ENCODE measurements at places on chromosomes 1 and 21.

DNA sequence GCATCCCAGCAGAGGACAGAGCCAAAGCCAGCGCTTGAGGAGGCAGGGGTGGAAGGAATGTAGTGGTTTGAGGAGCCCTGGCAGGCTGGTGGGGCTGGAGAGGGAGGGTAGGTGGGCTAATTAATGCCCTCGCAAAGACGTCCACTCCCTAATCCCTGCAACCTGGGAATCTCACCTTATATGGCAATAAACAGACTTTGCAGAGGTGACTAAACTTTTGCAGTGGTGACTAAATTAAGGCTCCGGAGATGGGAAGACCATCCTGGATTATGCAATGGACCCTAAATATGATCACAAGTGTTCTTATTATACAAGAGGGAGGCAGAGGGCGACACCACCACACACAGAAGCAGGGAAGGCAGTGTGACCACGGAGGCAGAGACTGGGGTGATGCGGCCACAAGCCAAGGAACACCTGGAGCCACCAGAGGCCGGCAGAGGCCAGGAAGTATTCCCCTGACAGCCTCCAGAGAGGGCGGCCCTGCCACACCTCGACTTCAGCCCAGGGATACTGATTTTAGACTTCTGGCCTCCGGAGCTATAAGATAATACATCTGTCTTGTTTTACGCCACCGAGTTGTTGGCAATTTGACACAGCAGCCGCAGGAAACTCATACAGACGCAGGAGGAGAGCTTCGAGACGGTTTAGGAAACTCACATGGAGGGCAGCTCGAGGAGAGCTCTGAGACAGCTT, 23.1 kb upstream of the NPPB start:
- DNase-seq: no peak

GRCh38 chr1:159448181-159448580, 8.7 kb downstream of the OR10J1 start:
- no peak for DNase-seq

GRCh38 chr1:60895701-60896100, 186.7 kb upstream of the NFIA start:
- DNase-seq: no peak

DNA sequence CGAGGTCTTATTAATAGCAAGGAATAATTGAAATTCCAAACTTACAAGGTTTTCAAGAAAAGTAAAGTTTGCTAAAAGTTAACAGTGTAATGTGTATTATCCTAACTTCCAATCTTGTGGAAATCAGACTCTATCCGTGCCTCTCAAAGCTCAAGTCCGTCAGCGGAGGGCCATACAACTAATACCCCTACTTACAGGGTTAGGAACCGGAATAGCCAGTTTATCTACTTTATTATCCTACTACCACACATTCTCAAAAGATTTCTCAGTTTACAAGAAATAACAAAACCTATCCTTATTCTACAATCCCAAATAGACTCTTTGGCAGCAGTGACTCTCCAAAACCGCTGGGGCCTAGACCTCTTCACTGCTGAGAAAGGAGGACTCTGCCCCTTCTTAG, 457.8 kb downstream of the PTPRC start:
- no peak for DNase-seq

DNA sequence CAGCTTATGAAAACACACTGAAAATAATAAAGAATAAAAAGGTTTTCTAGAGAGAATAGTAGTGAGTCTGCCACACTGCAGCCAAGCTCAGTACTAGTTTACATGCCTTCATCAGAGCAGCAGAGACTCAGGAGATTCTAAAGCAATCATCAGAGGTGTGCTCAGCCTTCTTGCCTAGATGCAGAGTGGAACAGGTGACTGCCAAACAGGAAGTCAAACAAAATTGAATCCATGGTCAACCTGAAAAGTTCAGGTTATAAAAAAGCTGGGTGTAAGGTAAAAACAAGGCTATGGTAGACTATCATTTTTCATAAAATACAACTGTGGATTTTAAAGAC, 165.3 kb upstream of the C1orf105 start:
- no peak for DNase-seq

DNA sequence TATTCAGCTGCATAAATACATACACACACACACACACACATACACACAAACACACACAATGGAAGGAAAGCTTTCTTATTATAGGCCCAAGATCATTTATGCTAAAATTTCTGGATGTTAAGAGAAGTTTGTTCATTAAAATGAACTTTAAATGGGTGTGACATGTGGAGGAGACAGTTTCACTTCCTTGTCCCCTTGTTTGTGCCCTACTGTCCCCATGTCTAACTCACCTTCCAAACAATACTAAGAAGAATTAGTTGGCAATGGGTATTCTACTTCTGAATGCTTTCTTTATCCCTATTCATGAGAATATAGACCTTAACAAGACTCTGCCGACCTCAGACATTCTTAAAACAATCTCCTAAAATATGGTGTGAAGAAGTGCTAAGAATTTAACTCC, 63.5 kb upstream of the NRIP1 start:
- no peak for DNase-seq

- no peak for DNase-seq
Observed at GRCh38 chr1:83998498-83999315, at the start of gene TTLL7. Gene TTLL7, minus strand, starts transcription at chr1:83999132. Its CDS starts 46,921 bp downstream, at chr1:83952211.

DNA sequence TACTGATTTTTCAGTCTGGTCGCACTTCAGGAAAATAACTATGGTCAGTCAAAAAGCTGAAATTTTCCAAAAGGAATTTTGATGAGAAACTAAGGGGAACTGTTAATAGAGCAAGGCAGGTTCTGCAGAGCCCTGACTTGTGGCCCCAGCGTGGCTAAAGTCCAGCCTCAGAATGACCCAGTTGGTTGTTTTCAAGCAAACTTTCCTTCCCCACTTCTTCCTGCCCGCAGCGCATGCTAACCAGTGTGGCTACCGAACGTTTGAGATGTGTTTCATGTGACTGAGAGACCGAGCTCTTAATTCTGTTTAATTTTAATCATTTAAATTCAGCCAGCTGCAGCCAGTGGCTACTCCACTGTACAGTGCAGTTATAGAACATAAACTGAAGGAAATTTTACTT, 6.2 kb upstream of the IL10RB start:
- no peak for DNase-seq

DNA sequence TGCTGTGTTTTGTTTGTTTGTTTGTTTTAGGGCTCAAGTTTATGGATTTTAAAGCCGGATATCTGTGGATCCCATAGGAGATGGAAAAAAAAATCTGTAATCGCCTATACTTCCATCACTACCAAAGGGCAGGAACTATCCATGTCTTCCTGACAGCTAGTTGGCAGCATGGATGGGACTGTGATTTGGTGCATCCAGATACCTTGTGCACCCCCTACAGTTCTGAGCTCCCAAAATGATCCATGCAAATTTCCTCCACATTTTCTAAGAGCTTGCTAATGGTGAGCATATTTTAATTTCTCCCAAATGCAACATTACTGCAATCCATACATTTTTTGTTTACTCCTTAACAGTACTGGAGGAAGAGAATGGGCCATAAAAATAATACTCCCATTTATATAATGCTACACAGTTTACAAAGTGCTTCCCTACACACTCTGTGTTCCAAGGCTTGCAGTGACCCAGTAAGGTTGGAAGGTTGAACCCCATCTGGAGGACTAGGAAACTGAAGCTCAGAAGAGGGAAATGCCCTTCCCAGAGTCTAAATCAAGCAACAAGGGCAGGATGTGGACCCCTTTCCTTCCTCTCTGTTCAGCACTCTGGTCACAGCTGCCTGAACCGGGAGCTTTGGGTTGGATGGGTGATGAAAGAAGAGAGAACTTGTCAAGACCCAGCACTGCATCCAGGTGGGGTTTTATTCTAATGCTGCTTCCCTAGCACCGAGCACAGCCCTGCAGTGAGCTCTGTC, 48.0 kb downstream of the CAPN8 start:
- no peak for DNase-seq

DNA sequence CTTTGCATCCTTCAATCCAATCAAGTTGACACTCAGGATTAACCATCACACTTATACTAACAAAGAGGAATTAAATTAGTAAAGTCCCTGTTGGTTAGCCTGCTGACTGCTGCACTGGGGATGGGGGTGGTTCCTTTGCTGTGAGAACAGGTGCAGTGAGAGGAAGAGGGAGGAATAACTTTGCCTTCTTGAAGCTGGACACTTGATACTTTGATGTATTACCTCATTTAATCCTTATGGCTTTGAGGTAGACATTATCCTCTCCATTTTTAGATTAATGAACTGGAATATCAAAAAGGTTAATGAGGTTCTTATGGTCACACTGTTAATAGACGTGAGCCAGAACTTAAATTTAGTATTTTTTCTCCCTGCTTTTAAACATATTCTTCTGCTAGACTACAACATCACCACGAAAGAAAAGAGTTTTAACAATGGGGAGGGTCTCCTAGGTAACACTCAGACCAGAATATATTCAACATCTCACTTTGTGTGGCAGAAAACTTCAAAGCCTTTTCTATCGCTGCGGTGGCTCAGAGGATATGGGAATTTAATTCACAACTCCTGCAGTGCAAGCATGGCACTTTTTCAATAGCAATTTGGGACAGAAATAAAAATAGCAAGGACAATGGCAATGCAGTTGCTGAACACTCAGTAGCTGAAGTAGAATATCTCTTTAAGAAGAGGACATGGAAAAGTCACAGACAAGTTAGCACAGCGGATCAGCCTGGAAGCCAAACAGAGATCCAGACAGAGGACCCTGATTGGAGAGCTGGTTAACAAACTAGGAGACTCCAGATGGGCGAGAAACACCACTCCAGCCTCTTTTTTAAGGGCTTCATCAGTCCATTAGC, 68.8 kb upstream of the DNAH14 start:
- DNase-seq: no peak

GRCh38 chr1:156667968-156668709, 9.1 kb downstream of the NES start:
- DNase-seq: no peak

- DNase-seq: no peak
Observed at GRCh38 chr21:24045373-24045772, 1561.9 kb downstream of the MRPL39 start.

DNA sequence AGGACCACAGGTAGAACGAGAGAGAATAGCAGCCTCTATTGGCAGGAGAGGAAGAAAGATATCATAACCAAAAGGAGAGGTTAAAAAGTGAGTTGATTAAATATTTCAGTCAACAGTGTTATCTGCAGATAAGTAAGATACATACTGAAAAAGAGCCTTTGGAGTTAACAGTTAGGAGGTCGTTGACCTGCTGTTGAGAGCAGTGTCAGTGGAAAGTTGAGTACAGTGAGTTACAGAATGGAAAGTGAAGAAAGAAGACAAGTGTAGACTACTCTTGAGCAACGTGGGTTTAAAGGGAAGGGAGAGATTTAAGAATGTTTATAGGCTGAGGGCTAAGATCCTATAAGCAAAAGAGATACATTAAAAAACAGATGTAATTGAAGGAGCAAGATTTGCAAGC, 30.2 kb downstream of the GNAT2 start:
- DNase-seq: no peak

DNA sequence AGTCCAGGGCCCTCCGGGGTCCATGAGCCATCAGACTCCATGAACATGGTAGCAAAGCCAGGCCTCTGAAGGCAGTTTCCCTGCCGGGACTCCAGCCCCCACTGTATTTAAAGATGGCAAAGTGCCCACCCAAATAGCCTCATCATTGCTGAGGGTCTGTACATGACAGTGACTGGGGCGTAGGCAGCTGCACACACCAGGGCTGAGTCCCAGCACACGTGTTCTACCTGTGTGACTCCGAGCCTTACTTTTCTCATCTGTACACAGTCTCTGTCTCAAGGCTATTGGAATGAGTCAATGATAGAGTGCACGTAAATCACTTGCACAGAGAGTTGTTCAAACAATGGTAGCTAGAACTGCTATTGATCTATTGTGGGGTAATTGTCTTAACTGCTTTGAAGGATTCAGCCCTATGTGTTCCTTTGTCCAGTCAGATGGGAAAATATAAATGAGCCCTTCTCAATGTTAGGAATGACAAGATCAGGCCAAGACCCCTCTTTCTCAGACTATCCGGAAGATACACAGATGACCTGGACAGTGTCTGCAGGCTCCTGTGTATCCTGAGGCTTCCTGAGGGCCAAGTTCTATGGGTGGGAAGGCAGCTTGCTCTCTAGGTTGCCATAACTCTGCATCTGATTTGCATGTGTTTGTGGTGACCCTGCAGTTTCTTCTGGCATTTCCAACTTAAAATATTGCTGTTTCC, 48.9 kb downstream of the RASSF5 start:
- no peak for DNase-seq

DNA sequence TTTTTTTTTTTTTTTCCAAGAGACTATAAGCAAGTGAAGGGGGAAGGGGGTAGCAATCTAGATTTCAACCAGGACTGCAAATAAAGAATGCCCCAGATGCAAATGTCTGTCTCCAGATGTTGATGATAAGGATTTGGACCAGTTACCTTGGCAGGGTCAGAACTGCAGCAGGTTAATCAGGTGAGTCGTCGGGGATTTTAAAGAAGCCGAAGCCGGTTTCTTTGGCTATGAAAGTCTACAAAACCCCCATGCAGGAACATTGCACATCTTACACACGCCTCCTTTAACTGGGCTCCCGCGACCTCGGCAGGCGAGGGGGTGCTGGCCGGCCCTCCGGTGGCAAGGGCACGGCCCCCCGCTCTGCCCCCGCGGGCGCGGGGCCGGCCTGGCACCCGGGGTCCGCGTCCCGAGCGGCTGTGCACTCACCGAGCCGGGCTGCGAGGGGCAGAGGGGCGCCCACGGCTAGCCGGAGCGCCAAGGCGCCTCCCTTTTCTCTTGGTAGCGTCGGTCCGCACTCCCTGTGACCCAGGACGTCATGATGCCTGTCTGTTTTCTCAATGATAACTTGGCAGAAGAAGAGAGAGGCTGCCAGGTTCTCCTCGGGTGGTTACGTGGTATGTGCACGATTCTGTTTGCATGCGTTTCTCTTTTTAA, 366.3 kb upstream of the ESRRG start:
- no peak for DNase-seq

- no peak for DNase-seq
Observed at GRCh38 chr1:36857754-36858153, 176.6 kb downstream of the GRIK3 start.

DNA sequence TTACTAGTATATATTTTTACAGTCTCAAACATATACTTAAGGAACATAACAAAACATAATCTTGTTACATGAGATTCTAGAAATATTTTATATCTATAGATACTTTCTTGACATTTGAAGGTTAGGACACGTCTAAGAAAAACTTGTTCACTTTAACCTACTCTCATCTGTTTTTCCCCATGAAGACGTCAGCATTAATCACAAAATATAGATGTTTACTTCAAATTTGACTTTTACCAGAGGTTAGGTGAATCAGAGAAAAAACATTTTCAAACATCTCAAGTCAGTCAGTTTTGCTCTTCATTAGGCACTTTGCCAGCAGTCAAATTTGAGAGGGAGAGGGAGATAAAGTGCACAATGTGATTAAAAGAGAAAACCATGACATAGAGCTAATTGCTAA, 47.7 kb downstream of the BRINP3 start:
- no peak for DNase-seq

GRCh38 chr1:45359882-45360513, 19.8 kb upstream of the MUTYH start:
- no peak for DNase-seq

GRCh38 chr1:178947677-178947981, 76.8 kb upstream of the ANGPTL1 start:
- no peak for DNase-seq
